CD4-positive, alpha-beta T cell treated with Interleukin-2 at 100 ng/mL for 4 hours (primary cell): ENCODE measurements at places on chromosomes 5 and 9.

DNA sequence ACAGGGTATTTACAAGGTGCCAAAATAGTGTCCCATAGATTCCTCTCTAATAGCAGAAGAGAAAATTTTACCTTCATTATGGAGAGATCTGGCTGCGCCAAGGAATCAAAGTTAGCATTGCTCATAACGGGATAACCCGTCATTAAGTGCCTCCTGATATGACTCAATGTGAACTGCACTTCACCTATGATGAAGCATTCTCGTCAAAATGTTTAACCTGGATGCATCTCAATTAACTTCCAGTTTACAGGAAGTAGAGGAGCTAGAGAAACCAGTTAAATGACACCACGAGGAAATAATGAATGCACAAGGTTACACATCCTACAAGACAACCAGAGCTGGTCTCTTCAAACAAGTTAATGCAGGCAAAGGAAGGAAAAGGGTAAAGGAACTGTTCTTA lies 17.2 kb downstream of the FBXW11 start:
- DNase-seq, result no peak

DNA sequence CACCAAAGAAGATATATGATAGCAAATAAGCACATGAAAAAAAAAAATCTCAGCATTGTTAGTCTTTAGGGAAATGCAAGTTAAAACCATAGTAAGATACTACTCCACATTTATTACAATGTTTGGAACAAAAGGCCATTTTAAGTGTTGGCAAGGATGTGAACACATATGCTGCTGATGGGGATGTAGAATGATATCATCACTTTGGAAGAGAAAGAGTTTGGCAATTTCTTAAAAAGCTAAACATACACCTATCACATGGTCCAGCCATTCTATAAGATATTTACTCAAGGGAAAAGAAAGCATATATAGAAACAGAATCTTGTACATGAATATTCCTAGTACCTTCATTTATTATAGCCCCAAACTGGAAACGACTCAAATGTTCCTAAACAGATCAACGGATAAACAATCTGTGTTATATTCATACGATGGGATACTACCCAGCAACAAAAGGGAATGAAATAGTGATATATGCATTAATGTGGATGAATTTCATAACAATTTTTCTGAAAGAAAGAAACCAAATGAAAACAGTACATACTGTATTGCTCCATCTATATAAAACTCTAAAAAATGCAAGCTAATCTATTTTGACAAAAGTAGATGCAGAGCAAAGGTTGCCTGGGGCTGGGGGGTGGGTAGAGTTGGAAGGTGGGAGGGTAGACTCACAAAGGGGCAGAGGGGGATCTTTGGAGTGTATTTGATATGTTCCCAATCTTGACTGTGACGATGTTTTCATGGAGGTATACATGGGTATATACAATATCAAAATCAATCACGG lies 45.7 kb upstream of the SMAD5 start:
- no peak for DNase-seq

DNA sequence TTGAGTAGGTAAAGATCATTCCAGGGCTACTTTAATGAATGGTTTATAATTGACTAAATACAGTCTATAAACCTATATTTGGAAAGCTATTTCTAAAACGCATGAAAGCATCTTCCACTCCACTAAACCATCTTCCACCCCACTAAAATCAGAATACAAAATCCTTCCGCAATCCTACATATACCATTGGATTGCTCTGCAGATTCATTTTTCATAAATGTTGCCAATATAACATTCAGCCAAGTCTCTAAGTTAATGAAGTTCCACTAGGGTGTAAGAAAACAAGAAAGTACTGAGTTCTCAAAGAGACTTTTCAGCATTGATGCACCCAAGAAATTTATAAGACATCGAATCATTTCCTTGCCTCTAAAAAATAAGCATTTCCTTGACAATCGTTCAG lies 4.7 kb downstream of the SLC24A2 start:
- no peak for DNase-seq

- no peak for DNase-seq
Measured at GRCh38 chr5:79746642-79747569, 57.3 kb downstream of the CMYA5 start.

- DNase-seq, result peak; percentile 64
Measured at GRCh38 chr9:130680836-130681768, 12.5 kb upstream of the EXOSC2 start.

DNA sequence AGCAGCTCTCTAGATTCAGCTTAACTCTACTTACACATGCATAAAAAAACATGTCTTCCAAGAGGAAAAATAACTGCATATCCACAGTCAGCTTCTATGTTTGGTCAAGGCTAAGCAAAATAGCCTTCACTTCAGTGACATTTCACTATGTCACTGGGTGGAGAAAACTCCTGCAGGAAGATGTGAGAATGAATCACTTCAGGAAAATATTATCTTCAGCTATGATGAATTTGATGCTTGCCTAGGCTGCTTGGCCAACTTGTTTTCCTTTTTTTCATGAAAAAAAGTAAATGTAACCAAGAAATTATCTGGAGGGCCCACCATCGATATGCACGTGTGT lies 143.0 kb upstream of the ZNF608 start:
- DNase-seq, result no peak

DNA sequence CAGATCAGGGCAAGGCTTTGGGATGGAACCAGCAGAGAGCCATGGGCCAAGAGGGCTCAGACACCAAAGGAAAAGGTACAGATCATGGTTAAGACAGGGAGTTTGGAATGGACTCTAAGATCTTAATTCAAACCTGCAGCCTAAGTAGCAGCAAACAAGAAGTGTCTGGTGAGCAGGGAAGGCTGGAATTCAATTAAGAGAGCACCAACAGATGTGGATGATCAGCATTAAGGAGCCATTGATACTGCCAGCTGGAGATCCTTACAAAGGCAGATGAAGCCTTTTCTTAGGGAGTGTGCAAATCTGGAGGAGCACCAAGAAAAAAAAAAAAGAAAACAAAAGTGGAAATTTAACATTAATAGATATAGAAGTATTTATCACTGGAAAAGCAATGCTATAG lies 516.8 kb downstream of the RASEF start:
- DNase-seq, result no peak

DNA sequence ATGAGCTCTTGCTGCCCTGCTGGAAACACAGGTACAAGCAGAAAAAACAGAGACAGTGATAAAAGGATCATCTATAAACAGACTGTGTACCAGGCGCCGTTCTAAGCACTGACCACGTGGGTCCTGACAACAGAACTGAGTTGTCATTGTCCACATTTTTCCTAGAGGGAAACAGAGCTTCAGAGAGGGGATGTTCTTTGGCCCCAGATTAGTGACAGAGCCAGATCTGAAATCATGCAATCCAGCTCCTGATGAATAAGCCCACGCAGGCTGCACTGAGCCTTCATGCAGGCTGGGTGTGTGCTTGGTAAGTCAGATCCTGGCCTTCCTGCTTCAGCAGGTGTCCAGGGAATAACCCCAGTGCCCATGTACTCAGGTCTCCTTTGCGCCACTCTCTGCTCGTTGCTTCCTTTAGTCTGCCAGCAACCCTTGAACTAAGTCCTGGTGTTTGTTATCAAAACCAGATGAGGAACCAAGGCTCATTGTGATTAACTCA lies 22.8 kb upstream of the TCF7 start:
- DNase-seq, result no peak

GRCh38 chr9:16060436-16061129 lies 507.7 kb downstream of the CCDC171 start:
- no peak for DNase-seq

- DNase-seq, result peak; percentile 16
Measured at GRCh38 chr5:131810510-131811249, 13.9 kb upstream of the FNIP1 start.

DNA sequence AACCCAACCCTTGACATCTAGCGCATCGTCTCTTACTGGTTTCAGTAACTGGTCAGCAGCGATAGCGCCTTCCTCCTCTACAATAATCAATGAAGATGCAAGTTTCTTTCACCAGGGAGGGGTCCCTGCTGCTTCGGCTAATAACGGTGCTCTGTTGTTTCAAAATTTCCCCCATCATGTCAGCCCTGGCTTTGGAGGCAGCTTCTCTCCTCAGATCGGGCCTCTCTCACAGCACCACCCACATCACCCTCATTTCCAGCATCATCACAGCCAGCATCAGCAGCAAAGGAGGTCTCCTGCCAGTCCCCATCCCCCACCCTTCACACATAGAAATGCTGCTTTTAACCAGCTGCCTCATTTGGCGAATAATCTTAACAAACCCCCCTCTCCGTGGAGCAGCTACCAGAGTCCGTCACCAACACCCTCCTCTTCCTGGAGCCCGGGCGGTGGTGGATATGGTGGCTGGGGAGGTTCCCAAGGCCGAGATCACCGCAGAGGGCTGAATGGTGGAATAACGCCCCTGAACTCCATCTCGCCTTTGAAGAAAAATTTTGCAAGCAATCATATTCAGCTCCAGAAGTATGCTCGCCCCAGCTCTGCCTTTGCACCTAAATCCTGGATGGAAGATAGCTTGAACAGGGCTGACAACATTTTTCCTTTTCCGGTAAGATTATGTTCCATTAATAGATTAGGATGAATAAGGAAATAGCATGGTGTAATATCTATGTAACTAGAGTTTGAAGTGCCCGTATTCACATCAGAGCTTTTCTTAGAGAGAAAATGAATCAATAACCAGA lies 2.2 kb downstream of the CPEB4 start:
- no peak for DNase-seq

- DNase-seq, result no peak
Measured at GRCh38 chr5:1804001-1804690, 2.9 kb downstream of the NDUFS6 start.

GRCh38 chr5:135269931-135270421 lies 129.1 kb downstream of the MACROH2A1 start:
- no peak for DNase-seq

DNA sequence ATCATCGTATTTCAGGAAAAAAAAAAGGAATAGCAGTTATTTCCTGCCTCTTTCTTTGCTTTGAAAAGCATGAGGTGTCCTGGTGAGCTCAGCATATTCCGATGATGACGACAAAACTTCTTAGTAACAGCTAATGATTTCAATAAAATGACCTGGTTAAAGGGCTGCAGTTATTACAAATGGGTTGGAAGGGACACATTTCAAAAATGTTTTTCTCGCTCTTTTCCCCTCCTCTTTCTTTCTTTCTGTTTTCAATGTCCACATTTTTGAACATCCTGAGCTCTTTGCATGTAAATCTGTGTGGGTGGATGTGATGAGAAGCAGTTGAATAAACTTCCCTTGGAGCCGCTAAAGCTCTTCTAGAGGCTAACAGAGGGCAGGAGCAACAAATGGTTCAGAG lies 186.8 kb upstream of the SLC27A6 start:
- DNase-seq, result no peak
